MCF 10A (cell line): ENCODE measurements at places on chromosomes 7 and 10. TPM values are rescaled to one million over a fixed set of nuclear protein-coding genes. Genes with fewer than 3 reads are reported as not detected.
A peak's percentile ranks its signal among the peaks of the same experiment; 100 is the strongest.

GRCh38 chr10:106571192-106571946, 593.1 kb downstream of the SORCS1 start:
- no peaks in the 10 kb centered on the region for H3K36me3 ChIP-seq
- no peaks in the 10 kb centered on the region for H3K27me3 ChIP-seq
- H3K4me3 ChIP-seq: no peak overlapping the region
- peak overlapping the region; percentile 12 for H3K27ac ChIP-seq
- H3K4me1 ChIP-seq: peaks cover 20% of the 10 kb centered on the region

GRCh38 chr10:72263613-72264241, 10.0 kb upstream of the DDIT4 start:
- peak overlapping the region; percentile 30 for H3K4me3 ChIP-seq
- DNase-seq: peak; percentile 94
- H3K27ac ChIP-seq: peak overlapping the region; percentile 93
- H3K27me3 ChIP-seq: no peaks in the 10 kb centered on the region

DNA sequence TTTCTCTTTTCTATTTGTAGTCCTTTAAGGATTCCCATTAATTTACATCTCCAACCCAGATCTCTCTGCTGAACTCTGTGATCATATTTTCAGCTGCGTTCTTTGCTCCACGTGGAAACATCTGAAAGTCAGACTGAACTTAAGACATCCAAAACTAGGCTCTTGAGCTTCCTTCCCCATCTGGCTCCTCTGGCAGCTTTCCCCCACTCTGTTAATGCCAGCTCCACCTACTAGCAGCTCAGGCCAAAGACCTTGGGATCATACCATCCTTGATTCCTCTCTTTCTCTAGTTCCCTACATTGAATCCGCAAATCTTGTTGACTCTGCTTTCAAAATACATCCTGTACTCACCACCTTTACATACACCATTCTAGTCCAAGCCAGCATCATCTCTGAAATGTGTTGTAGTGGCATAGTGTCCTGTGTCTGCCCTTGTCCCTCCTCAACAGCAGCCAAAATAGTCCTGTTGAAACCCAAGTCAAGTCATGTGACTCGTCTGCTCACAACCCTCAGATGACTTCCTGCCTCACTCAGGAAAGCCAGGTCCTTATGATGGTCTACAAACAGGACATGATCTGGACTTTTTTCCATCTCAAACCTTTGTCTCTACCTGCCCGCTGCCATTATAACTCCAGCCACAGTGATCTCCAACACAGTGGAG, 7.0 kb downstream of the REEP3 start:
- peaks cover 22% of the 10 kb centered on the region for H3K36me3 ChIP-seq
- H3K4me3 ChIP-seq: no peak overlapping the region
- no peak for DNase-seq

The ADO gene
- 22.1 and 24.3 TPM in 2 replicates for total RNA-seq

GRCh38 chr7:156196649-156197048, 384.4 kb upstream of the SHH start:
- no peaks in the 10 kb centered on the region for H3K4me1 ChIP-seq
- no peak overlapping the region for H3K27ac ChIP-seq
- no peak for DNase-seq
- H3K36me3 ChIP-seq: no peaks in the 10 kb centered on the region

DNA sequence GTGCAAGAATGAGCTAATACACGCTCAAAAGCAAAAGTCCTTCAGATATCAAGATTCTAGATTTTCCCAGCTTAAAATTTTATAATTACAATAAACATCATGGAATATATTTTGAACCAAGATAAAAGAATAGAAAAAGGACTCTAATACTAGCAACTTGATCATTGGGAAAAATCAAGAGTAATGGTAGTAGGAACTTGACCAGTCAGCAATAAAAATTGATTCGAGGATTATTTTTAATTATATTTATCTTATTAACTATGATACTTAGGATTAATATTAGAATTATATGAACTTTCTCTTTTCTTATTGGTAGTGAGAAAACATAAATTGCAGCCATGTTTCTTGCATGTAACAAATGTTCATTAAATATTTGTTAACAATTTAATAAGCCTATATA, 152.0 kb downstream of the GNAI1 start:
- DNase-seq: no peak
- no peak overlapping the region for H3K4me3 ChIP-seq
- no peak overlapping the region for H3K27ac ChIP-seq
- no peaks in the 10 kb centered on the region for H3K36me3 ChIP-seq

DNA sequence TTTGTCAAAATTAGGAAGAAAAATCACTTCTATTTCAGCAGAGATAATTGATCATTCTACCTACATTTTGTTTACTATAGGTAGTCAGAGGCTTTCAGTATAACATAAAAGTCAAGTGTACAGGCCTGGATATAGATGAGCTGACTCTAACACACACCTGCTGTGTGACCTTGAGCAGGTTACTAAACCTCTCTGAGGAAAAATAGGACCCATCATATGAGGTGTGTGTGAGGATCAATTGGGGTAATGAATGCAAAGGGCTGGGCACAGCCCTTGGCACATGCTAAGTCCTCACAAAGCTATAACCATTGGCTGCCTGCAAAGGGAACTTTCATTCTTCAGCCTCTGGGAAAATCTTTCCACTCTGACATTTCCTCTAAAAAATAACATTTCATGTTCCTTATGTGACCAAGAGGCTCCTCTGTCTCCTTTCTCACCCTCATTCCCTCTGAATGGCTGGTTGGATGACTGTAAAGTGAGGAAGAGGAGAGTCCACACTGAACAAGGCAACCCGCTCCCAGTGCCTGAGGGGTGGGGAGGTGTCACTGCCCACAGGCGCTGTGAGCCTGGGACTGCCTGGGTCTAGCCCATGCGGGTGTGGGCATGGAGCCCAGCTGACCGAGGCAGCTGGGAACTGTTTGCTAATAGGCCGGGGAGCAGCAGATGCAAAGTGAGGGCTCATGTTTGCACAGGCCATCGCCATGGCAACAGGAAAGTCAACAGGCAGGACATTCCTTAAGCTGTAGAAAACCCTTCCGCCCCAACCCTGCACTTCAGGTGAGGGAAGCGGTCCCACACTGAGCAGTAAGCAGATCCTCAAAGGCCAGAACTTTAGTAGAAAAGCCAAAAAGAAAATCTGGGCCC, 36.8 kb downstream of the MYOF start:
- H3K36me3 ChIP-seq: peaks cover 44% of the 10 kb centered on the region
- peak overlapping the region; percentile 99 for H3K27ac ChIP-seq
- peak overlapping the region; percentile 38 for H3K4me3 ChIP-seq

The WEE2 gene
- total RNA-seq: not detected in 2 replicates
